ENCODE measurements at places on chromosomes 13 and 19.

- DNase-seq: no peak
Measured at GRCh38 chr13:45770886-45771285, 68.8 kb downstream of the CBY2 start.

DNA sequence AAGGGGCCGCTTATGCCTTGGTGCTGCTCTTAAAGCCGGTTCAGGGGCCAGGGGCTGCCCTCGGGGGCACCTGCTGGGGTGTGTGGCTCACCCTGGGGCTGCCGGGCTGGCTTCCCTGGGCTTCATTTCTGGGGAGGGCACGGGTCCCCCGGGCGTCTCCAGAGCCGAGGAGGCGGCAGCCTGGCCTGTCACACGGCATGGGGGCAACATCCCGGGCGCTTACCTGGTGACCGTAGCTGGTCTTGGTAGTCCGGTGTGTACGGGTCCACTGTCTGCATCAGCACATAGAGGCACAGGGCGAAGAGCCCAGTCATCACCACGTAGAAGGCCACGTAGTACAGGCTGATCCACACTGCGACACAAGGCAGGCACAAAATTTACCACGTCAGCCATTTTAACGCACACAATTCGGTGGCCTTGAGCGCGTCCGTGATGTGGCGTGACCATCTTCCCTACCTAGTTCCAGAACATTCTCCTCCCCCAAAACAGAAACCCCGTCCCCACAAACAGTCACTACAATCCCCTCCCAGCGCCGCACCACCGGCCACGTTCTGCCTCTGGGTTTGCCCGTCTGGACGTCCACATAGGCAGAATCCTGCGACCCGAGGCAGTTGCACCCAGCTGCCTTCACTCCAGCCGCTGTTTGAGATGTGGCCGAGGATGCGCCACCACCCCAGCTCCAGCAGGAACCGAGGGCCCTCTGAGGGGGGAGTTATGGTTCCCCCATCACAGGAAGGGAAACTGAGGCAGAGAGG, 3.2 kb downstream of the ATP4B start:
- DNase-seq: no peak

DNA sequence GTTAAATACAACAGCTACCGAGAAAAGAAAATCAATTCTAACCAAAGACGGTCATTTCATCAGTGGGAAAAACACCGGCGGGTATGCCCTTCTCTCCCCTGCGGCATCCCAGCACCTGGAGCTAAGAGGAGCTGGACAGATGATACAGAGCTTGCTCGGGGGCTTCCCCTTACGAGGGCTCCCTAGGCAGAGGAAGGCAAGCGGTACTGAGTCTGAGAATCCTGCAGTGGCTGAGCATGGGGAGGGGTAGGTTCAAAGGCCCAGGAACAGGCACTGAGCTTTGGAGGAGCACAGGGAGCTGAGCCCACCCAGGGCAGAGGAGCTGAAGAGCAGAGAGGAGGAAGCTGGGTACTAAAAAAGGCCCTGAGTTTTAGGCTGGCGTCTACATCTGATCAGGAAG, 12.7 kb downstream of the STK24 start:
- no peak for DNase-seq

- DNase-seq: no peak
Measured at GRCh38 chr13:60170414-60170813, 6.7 kb upstream of the DIAPH3 start.

DNA sequence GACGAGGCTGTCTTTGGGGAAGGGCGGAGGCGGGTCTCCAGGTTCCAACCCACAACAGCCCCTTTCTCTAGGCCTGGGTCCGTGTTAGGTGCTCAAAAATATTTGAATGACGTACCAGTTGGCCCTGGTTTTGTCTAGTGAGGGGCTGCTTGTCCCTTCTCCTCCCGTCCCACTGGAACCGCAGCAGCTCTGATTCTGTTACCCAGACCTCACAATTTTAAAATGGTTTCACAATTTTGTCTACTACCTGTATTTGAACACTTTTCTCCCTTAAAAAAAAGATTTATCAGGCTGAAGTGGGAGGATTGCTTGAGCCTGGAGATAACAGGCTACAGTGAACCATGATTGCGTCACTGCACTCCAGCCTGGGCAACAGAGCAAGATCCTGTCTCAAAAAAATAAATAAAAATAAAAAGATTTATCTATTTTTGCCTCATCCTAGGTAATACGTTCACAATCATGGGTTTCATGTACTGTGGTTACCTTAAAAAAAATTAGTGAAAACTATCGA, 1.3 kb upstream of the IRF2BP1 start:
- no peak for DNase-seq

DNA sequence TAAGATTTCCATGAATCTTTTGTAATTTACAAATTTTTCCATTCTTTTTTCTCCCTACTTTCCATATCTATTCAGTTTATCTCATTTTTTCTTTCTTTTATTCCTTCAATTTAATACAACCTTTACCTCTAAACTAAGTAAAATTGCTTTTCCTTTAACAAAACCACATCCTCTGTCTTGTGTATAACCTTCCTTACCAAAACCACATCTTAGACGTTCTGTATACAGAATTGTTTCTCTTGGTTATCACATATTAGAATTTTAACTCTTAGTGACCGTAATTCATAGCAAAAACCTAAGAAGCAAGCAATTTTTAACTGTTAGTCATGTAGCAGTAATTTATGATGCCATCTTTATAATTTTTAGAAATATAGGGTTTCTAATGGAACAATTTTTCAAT, 15.0 kb downstream of the PPP5C start:
- no peak for DNase-seq

DNA sequence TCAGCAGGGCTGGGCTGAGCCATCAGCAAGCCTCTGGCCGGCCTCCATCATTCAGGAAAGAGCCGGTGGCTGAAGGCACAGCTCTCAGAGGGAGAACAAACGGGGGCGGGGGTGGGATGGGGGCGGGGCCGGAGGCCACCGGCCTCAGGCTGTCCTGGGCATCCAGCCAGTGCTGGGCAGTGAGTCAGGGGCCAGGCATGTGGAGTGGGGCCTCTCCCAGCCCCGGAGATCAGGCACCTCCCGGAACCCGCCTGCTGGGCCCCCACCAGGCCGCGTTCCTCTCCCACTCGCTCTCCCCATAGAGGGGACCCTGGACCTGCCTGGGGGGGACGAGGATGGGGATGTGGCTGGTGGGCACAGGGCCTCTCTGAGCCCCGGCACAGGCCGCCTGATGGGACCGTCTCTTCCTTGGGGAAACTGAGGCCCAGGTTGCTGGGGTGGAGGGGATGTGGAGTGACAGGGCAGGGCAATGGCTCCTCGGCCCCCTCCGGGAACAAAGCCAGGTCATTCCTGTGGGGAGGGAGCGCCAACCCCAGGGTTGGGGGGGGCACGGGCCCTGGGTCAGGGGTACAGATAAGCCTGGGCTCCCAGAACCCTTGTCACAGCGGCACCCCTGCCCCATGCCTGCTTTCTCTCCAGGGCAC, 12.9 kb downstream of the SPC24 start:
- no peak for DNase-seq

DNA sequence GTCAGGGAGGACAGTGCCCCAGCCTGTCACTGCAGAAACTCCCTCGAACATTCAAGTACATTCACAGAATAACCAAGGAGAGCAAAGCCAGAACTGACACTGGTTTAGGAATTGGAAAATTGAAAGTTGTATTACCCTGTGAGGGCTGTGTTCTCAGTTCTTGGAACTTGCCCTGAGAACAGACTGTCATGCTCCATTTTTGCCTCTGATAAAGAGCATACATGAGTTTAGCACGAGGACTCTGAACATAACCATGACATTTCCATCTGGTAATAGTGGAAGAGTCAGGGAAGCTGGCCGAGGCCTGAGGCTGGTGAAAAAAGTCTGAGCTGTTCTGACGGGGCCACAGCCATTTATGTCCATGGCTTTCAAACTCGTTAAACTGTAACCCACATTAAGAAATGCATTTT, 15.2 kb upstream of the SLC25A30 start:
- DNase-seq: no peak

- DNase-seq: no peak
Measured at GRCh38 chr13:28336193-28336657, 158.7 kb downstream of the FLT1 start.

DNA sequence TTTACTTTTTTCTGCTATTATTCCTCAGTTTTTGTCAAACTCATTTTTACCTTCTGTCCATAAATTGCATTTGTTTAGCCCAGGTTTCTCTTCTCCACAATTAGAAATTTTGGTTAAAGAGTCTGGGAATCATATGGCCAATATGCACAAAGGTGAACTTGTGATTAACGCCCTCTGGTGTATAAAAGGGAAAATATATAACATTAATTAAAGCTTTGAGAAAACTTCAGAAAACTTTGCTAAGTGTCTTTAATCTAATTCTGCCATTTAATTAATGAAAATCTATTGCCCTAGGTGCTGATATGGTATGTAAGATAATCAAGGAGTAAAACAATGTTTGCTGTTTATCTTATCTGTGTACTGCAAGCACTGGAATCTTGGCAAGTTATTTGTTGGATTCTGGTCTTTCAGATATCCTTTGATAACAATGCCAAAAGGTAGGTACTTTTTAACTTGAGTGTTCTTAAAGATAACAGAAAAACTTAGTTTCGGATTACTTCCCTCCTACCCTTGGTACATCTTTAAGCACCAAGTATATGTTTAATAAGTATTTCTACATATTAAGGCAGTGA, 402.6 kb downstream of the SUCLA2 start:
- no peak for DNase-seq

GRCh38 chr13:92602560-92602959, 624.0 kb upstream of the GPC6 start:
- no peak for DNase-seq

GRCh38 chr19:50519006-50519575, 5.4 kb upstream of the ASPDH start:
- no peak for DNase-seq

DNA sequence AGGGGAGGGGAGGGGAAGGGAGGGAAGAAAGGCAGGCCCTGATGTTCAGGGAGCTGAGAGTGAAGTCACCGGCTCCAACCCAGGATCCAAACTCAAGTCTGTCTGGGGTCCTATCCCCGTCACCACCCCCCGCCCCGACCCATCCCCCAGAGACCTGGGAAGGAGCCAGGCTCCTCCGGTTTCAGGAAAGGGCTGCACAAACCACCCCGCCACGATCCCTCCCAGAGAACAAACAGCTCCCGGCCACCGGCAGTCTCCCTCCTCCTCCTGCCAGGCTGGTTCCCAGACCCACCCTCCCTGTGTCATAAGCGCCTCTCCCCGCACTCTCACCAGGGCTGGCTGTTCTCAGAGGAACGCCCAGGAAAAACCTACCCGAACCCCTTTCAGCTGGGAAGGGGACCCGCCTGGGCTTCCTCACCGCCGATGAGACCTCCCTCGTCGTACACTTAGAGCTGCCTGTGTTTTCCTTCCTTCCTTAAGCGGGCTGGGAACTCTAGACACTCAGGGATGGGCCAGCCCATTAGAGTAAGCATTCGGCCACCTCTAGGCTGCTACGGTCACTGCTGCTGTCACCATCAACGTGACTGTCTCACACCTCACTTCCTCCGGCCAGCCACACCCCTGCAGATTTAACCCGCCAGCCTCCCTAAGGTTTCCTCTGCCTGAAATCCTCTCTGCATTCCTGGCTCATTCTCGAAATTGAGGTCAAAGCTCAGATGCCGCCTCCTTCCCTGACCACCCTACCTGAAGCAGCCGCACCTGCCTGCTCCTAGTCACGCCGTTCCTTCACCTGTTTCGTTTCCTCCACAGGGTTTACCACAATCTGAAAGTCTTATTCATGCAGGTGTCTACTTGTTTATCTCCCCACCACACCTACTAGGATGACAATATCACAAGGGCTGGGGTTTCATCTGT, 6.3 kb upstream of the RDH13 start:
- no peak for DNase-seq

DNA sequence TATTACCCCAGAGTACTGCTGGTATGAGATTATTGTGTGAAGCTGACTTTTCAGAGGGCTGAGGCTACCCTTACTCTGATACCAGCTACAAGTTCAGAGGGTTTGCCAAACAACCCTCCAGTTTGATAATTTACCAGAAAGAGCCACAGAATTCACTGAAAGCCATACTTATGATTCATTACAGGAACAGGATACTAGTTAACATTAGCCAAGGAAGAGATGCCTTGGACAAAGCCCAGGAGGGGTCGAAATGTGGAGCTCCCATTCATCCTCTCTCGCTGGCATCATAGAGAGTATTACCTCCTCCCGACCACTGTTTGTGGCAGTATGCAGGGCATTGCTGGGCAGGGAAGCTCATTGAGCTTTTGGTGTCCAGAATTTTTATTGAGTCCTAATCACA, 364.3 kb downstream of the KCNRG start:
- DNase-seq: no peak

DNA sequence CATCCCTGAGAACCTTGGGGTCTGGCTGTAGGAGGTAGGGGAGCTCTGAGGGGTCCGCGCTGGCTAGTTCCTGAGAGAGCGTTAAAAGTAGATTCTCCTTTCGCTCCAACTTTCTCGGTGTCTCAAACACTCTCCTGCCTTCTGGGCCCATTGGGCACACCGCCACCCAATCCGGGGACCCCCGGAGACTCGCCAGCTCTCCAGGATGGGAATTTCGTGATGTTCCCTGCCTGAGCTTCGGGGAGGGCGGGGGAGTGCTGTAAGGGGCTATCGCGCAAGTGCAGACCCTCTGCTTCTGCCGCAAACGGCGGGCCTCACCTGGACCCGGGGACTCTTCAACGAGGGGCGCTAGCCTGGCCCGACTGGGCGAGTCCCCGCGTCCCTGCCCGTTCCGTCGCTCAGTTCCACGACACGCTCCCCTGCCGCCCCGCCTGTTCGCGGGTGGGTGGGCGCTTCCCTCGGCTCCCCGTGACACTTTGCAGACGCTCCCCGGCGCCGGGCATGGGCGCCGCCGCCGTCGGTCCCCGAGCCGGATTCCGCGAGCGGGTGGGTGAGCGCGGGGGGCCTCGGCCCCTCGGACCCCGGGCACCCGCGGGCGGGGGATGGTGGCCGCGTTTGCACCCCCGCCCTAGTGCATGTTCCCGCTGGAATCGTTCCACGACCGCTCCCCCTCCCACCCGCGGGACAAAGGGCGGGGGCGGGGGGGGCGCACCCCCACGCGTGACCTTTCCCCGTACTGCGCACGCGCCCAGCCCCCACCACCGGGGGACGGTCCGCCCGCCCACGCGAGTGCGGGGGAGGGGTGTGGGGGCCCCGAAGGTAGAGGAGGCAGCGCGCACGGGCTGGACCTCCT, at the start of gene CCDC106:
CCDC106 (plus strand) TSS at position 481 of the 853 bp plus-strand sequence. CDS start 835 bp downstream, outside the sequence.
- peak; percentile 27 for DNase-seq

DNA sequence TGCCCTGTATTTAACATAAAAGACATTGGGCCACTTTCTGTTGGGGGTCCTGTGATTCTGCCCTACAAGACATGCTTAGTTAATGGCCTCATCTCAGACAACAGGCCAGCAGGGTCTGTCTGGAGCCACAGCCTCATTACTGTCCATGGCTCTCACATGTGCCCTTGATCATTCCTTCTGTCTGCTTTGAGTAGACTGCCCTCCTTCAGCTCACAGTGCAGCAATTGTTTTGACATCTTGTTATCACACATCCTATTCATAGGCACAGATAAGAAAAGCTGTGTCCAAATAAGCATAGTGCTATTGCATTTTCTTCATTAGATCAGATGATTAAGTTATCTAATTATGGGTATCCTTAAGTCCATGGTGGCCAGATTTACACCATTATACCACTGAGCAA, 127.9 kb downstream of the KCTD12 start:
- DNase-seq: no peak

- DNase-seq: no peak
Measured at GRCh38 chr13:75326173-75327134, 155.5 kb downstream of the TBC1D4 start.

GRCh38 chr13:75153834-75154233, 328.1 kb downstream of the TBC1D4 start:
- DNase-seq: no peak

- DNase-seq: no peak
Measured at GRCh38 chr13:112697756-112698655, 8.2 kb downstream of the ATP11A start.

Measured in NCI-H2081 treated with DMSO at 0.1 percent for 48 hours (cell line).